ENCODE measurements at places on chromosomes 1 and 21. TPM values are rescaled to one million over a fixed set of nuclear protein-coding genes. Genes with fewer than 3 reads are reported as not detected.

- DNase-seq = no peak
These were observed 3.5 kb upstream of the MTFR1L start for GRCh38 chr1:25816112-25816718.

DNA sequence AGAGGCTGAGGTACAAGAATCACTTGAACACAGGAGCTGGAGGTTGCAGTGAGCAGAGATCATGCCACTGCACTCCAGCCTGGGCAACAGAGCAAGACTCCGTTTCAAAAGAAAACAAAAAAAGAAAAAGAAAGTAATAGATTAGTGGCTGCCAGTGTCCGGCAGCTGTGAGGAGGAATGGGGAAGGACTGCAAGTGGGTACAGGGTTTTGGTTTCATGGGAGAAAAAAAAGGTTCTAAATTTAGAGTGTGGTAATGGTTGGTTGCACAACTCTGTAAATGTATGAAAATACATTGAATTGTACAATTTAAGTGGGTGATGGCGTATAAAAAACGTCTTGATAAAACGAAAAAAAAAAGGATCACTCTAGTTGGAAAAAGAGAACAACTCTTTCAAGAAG lies 6.7 kb downstream of the TAF1A start:
- no peak for DNase-seq

- DNase-seq = no peak
These were observed 172.6 kb downstream of the SLC44A5 start for GRCh38 chr1:75438355-75438754.

- peak; percentile 2 for DNase-seq
These were observed 164.6 kb upstream of the GJB5 start for GRCh38 chr1:34590211-34590623.

- no peak for DNase-seq
These were observed 30.1 kb upstream of the SRP9 start for GRCh38 chr1:225747566-225747965.

DNA sequence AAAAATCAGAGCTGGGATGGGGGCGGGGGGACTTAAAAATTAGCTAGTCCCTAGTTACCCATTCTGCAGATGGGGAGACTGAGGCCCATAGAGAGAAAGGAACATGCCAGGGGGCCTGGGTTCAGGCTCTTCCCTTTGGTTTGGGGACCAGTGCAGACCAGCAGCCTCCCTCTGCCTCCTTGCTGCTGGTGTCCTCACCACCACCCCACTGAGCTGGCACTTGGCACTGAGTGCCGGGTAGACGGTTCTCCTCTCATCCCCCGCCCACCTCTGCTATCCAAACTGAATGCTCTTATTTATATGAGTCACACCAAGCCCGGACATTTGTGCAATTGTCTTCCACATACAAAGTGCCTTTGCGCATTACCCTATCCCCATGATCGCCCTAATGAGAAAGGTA lies 39.2 kb downstream of the CAMK2N1 start:
- no peak for DNase-seq

The E2F2 gene
- 9.1 TPM for total RNA-seq

GRCh38 chr1:201610858-201611257 lies 71.9 kb downstream of the NAV1 start:
- no peak for DNase-seq

GRCh38 chr1:218659911-218660677 lies 315.0 kb downstream of the TGFB2 start:
- DNase-seq = no peak

- peak; percentile 42 for DNase-seq
These were observed 1.1 kb downstream of the EEIG2 start for GRCh38 chr1:108560874-108561459.

The VHLL gene
- total RNA-seq = not detected

DNA sequence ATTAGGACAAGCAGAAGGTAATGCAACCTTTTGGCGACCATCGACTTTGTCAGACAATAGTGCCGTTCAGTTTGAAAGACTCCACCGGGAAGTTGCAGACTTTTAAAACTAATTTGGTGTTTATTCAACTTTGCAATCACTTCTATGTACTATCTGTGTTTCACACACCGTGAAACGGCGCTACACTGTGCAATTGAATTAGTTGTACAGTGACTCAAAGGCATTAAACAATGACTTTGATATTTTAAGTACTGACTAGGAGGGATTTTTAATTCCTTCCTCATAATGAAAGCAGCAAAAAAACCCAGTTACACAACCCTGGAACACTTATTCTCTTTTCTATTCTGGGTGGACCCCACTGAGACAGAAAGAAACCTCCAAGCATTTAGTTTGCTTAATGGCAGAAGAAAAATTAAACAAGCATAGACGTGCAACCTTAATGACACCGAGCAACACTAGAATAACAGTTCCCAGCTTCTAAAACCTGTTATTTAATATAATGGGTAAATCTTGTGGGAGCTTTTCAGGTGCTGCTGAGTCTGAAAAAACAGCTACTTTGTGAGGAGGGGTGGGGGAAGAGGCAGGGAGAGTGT lies 176.8 kb downstream of the LMO4 start:
- no peak for DNase-seq

GRCh38 chr1:191174298-191174697 lies 696.6 kb upstream of the BRINP3 start:
- DNase-seq = no peak

DNA sequence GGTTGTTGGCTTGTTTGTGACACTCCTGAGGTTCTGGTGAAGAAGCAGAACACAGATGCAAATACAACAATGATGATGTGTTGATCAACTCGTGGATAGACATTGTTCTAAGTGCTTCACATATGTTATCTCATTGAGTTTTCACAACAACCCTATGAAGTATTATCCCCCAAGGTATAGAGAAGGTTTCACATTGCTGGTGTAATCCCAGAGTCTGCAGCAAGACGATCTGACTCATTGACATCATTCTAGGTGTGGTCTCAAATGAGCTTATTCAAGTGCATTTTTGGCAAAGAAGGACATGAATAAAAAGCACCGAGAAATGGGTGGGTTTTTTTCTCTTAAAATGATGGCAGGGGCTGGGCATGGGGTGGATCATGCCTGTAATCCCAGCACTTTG lies 64.1 kb upstream of the SCAF4 start:
- DNase-seq = no peak

The EPS8L3 gene
- 18.5 TPM for total RNA-seq

DNA sequence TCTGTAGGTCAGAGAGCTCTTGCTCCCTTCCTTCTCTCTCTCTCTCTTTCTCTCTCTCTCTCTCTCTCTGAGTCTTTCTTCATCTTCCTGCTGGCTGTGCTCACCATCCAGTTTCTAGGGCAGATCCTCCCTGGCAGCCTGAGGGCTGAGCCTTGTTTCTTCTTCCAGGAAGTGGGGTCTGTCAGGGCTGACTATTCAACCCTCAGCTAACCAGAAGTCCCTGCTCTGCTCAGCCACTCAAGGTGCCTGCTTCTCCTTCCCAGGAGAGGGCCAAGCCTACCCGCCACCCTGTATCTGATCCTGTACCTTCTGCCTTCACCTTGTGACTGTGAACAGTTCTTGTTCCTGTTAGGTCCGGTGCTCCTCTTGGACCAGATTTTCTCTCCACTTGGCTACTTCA lies 107.6 kb upstream of the ETV3 start:
- DNase-seq = no peak

DNA sequence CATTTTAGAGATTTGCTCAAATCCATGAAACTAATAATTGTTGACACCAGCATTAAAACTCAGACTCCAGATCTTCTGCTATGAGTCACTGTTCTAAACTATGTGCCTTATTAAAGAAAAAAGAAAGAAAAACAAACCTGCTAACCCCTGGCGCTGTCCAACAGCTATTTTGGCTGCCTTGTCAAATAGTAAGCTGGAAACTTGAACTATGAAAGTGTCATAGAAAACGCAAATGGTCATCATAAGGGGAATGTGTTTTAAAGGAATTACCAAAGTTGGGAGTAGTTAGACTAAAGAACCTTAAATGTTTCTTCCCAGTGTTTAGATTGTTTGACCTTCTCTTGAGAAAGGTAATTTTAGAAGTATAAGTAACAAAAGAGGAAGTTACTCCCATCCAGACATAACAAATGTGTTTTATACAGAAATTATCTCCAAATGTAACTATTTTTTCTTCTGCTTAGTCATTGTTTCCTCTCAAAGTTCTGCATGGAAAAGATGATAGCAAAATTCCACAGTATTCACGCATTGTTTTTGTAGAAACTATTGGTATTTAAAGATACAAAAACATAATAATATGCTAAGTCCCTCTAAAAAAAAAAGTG lies 272.4 kb downstream of the TPR start:
- no peak for DNase-seq

GRCh38 chr1:156104065-156104810 lies 10.3 kb upstream of the LMNA start:
- DNase-seq = no peak

The TCHHL1 gene
- not detected for total RNA-seq

The KCNQ4 gene
- total RNA-seq = 1.4 TPM

The FAM72C gene
- 0.46 TPM for total RNA-seq

DNA sequence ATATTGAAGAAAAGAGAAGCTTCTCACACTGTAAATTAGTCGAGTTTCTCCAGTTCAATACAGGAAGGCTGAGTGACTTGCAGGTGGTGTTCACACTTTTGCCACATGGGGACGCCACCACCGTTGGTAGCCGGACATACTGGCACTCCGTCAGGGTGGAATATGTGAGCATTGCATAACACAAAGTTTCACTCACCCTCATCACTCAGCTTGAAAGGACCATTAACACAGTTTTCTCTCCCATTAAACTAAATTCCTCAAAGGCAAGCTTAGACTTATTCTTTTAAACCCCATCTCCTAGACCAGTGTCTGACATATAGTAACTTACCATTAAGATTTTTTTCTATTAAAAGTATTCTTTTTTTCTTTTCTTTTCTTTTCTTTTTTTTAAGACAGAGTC lies 105.3 kb upstream of the SERBP1 start:
- DNase-seq = peak; percentile 75

- no peak for DNase-seq
These were observed 194.6 kb downstream of the ST6GALNAC3 start for GRCh38 chr1:76269155-76269554.

GRCh38 chr1:226661965-226662364 lies 77.1 kb downstream of the ITPKB start:
- DNase-seq = no peak

The PRAMEF11 gene
- not detected for total RNA-seq

- peak; percentile 72 for DNase-seq
These were observed 6.1 kb upstream of the RNF223 start for GRCh38 chr1:1080122-1080757.

The TBX15 gene
- total RNA-seq = not detected

GRCh38 chr1:150572918-150573647 lies 6.3 kb downstream of the MCL1 start:
- DNase-seq = no peak

DNA sequence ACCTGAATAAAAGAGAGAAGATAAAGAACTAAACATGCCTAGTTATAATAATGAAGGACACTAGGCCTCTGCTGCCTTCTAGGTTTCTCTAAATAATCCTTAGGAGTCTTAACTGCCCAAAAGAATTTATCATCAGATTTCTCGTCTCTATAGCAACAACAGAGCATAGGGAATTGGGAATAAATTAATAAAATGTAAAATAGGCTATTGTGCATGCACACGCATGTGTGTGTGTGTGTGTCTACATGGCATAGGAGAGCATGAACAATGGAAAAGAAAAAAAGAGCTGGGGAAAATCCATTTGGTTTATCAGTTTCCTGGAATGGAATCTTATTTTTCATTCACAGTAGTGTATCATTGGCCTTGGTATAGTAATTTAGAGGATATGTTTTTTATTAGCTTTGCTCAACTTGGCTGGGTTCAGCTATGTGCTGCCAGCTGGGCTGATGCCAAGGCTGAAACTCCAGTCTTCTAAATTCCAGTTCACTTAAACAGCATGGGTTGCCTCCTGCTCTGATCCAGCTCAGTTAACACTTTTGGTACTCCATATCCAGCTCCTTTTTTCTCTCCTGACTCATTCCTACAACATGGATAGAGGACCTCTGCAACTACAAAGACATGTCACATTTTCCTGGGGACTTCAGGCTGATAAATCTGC lies 80.6 kb upstream of the SLFNL1 start:
- no peak for DNase-seq

- DNase-seq = no peak
These were observed 288.7 kb downstream of the LMX1A start for GRCh38 chr1:165067829-165068228.

GRCh38 chr1:90045853-90046563 lies 51.1 kb downstream of the ZNF326 start:
- no peak for DNase-seq

The CFAP141 gene
- not detected for total RNA-seq

The RHBDL2 gene
- total RNA-seq = not detected

The GJA8 gene
- total RNA-seq = not detected

- DNase-seq = no peak
These were observed 16.2 kb downstream of the AMPD2 start for GRCh38 chr1:109635862-109636200.

DNA sequence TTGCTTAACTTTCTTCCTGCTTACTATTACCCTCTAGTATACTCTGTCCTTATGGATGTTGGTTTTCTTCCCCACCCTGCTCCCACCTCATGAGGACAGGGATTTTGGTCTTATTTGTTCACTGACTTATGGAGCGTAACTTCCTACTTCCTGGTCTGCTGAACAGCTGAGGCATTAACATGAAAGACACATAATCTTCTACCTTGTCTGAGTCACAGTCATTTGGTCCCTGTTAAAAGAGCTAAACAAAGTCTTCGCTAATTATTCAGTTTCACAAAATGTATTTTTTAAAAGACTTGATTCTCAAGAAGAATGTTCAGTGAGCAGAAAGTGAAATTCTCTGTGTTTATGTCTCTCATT lies 18.5 kb downstream of the RNASEL start:
- DNase-seq = no peak

DNA sequence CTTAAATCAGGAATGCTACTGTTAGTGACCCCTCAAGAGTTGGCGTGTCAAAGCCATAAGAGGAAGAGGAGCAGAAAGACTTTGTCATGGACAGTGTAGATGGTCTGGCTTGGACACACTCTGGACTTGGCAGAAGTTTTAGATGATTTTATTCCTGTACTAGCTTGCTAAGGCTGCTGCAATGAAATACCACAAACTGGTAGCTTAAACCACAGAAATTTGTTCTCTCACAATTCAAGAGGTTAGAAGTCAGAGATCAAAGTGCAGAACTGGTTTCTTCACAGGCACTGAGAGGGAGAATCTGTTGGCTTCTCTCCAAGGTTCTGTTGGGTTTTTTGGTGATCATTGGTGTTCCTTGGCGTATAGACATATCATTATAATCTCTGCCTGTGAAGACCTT lies 869.8 kb upstream of the B3GALT2 start:
- no peak for DNase-seq

The STUM gene
- total RNA-seq = 1.9 TPM

- peak; percentile 1 for DNase-seq
These were observed 59.0 kb downstream of the UBE2T start for GRCh38 chr1:202282596-202283283.

- DNase-seq = no peak
These were observed 35.5 kb downstream of the ADAMTS1 start for GRCh38 chr21:26809745-26810144.

The IQGAP3 gene
- total RNA-seq = 35.8 TPM

GRCh38 chr1:21217812-21218596 lies 41.3 kb upstream of the EIF4G3 start:
- no peak for DNase-seq
